T-helper 17 cell (primary cell): ENCODE measurements at places on chromosomes 5 and 9. TPM values are rescaled to one million over a fixed set of nuclear protein-coding genes. Genes with fewer than 3 reads are reported as not detected.

Gene GARIN3
- total RNA-seq, result not detected

Gene FGF10
- not detected for total RNA-seq

Gene ANKRD31
- total RNA-seq, result 0.37 TPM

Gene IFNA21
- total RNA-seq, result not detected

Gene PLAC8L1
- not detected for total RNA-seq

Gene CDK9
- total RNA-seq, result 107 TPM

Gene TNFSF8
- total RNA-seq, result 45.7 TPM

Gene SLC6A7
- total RNA-seq, result not detected

Gene TESK1
- total RNA-seq, result 31.9 TPM
